Glutamatergic neuron (in vitro differentiated cells): ENCODE measurements at places on chromosomes 7 and 10. TPM values are rescaled to one million over a fixed set of nuclear protein-coding genes. Genes with fewer than 3 reads are reported as not detected.

DNA sequence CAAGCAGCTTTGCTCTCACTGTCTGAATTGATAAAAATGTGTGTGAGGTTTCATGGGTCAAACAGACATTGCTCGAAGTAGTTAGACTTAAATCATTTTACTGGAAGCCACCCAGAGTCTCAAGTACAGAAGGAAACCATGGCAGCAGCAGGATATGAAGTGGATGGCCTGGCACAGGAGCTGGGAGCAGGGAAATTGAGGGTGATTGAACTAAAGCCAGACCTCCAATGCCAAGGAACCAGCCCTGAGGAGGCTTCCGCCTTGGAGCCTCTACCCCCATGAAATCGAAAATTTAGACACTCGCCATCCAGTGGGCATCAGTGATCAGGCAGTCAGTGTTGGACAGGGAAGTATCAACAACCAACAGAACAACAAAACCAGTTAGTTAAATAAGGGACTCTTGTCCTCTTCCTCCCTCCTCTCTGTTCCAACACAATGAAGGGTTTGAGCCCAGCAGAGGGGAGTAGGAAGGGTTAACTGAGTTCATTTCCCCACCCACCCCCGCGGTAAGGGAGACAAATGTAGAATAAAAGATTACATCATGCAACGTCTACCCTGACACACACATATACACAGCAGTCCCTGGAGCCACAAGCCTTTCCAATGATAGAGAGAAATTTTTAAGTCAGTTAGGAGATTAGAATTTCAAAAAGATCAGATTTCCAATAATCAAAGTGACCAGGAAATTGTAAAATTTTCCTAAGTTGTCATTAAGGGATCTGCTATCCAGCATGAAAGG is 156.3 kb downstream of the SLC16A9 start:
- no peak for DNase-seq

DNA sequence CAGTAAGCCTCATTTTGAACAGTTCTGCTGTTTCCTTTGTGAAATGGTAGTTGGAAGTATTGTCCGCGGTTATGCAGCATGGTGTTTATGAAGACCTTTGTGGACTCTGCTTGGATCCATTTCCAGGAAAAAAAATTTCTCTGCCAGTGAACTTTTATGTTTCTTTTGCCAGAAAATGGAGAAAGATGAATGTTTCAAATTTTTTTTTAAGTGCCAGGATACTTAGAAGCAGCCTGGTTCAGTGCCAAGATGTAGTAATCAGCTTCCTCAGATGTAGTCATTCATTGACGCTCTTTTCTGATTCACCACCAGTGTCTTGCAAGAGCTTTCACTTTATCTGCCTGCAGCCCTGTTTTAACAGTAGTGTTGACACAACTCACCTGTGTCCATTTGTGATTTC is 258.2 kb downstream of the SDK1 start:
- no peak for DNase-seq

DNA sequence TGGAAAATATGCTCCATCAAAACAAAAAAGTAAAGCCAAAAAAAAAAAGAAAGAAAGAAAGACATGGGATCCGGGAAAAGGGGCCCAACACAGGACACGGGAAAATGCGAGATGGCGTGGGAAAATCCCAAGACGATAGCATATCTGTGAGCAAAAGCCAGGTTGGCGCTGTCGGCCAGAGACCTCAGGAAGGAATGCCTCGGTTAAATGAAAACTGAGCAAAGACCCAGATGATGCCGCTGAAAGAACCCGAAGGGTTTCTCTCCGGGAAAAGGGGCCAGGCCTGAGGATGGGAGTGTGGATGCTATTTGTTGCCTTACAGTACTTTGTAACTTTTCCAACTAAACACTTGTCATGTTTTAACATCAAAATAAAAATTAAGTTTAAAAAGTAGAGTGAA is 49.5 kb upstream of the PPP2R2D start:
- DNase-seq = no peak

TAS2R41 gene
- not detected for total RNA-seq

CADPS2 gene
- 0.22 TPM for total RNA-seq

CCDC172 gene
- total RNA-seq = not detected

GRCh38 chr10:45199205-45199740 is 116.1 kb downstream of the OR13A1 start:
- DNase-seq = no peak

DNA sequence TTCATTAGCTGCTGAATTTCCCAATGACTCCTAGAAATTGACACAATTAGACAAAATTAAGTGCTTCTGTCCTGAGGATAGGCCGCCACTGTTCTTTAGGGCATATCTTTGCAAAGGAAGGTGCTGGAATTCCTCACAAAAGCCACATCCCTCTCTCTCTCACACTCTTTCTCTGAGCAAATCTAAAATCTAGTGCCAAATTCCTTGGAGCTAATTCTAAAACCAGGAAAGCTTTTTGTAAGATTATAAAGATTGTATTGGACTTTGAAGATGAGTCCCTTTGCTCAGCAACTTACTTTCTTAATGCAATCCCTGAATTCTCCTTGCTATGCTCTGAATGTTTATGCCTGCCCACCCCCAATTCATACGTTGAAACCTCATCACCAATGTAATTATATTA is 288.9 kb downstream of the KCNMA1 start:
- no peak for DNase-seq

OPN4 gene
- not detected for total RNA-seq

DNA sequence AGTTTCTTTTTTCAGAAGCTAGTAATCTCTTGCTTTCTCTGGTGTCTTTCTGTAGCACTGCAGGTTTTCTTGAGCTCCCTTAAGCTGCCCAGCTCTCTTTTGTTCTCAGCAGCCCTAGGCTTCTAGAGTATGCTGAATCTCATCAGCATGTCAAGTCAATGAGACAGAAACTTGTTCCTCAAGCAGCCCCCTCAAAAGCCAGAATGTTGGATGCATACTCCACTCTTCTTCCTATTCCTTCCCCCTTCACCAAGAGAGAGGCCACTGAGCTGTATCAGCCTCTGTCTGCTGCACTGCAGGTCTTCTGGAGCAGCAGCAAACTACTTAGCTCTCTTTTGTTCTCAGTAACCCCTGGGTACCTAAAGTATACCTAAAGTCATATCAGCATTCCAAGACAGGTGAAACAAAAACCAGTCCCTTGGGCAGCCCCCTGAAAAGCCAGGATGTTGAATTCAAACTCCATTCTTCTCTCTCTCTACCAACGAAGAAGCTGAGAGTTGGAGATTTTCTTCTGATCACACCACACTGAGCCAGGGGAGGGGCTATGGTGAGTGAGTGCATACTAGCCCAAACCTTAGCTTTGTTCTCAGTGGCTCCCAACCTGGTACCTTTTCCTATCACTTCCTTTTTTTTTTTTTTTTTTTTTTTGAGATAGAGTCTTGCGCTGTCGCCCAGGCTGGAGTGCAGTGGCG is 73.3 kb upstream of the WAC start:
- DNase-seq = no peak

GRK5 gene
- 77.6 TPM for total RNA-seq

- no peak for DNase-seq
These were observed 1326.3 kb downstream of the XPNPEP1 start for GRCh38 chr10:108597031-108597430.

- DNase-seq = no peak
These were observed 1110.1 kb upstream of the PHF14 start for GRCh38 chr7:9863545-9863944.

TUBB8 gene
- 1.1 TPM for total RNA-seq

TMEM229A gene
- not detected for total RNA-seq

GRID2IP gene
- 0.66 TPM for total RNA-seq

LLCFC1 gene
- not detected for total RNA-seq

SEMA3A gene
- 16.3 TPM for total RNA-seq

- DNase-seq = no peak
These were observed 42.2 kb downstream of the AOAH start for GRCh38 chr7:36682102-36682501.

DNA sequence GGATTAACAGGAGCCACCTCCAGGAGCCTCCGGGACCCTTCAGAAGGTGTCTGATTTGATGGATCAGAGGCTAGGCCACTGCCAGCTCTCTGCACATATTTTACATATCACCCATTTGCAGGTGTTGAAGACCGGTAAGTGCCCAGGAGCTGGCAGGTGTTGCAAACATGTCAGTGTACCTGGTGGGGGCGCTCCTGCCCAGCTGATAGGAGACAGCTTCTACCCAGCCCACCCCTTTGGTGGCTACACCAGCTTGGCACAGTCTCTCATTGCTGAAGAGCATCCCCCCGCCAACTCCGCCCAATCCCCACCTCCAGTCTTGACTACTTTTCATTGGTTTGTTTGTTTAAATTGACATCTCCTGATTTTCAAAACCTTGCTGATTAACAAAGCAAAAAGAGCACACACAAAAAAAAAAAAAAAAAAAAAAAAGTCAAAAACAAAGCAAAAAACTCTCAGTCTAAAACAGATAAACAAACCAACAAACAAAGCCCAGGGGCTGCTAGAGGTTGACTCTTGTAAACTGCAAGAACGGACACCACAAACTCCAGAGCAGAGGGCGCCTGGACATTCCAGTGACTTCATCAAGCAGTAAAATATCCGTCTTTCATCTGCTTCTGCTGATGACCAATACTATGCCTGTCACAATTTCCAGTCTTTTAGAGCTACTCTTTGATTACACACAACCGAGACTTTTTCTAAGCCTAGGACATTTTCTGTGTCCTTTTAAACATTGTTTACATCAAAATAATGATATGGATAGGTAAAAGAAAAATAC is 275.3 kb downstream of the NRG3 start:
- DNase-seq = peak; percentile 79

GRCh38 chr7:149248777-149249176 is 9.3 kb downstream of the ZNF212 start:
- no peak for DNase-seq

ZNF25 gene
- total RNA-seq = 7.7 TPM

DNA sequence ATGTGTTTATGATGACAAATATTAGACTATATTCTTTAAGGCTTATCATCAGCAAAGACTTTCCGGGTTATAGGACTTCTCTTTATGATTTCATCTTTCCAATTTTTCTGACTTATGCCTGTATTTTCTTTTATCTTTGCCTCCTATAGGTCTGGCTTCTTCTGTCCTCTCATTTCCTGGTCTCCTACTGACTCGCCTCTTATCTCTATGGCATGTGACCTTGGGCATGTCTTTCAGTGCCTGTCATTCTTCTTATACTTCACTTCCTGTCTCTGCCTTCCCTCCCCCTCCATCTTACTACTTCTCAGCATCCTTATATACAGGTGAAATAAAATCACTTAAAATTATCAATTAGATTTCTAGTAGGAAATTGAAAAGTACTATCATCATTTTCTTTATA is 42.2 kb downstream of the PCDH15 start:
- DNase-seq = no peak

PON1 gene
- 1.1 TPM for total RNA-seq

CACNB2 gene
- 3.2 TPM for total RNA-seq

DNA sequence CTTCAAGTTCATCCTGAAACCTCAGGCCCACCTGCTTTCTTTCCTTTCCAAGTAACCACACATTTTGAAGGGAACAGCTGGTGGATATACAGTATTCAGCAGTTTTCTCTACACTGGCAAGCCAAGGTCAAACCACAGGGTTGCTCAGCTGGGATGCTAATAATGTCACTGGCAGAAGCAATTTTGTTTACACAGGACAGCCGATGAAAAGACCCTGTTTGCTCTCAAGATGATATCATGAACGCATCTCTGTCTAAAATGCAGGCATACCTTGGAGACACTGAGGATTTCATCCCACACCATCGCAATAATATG is 186.2 kb downstream of the USP6NL start:
- DNase-seq = no peak

- no peak for DNase-seq
These were observed 143.7 kb downstream of the CUX1 start for GRCh38 chr7:101960985-101961708.

PHKG1 gene
- total RNA-seq = not detected

AASS gene
- total RNA-seq = 37.0 TPM

IDI2 gene
- not detected for total RNA-seq
